Retinal pigment epithelial cell (primary cell): ENCODE measurements at places on chromosomes 6 and 20.

DNA sequence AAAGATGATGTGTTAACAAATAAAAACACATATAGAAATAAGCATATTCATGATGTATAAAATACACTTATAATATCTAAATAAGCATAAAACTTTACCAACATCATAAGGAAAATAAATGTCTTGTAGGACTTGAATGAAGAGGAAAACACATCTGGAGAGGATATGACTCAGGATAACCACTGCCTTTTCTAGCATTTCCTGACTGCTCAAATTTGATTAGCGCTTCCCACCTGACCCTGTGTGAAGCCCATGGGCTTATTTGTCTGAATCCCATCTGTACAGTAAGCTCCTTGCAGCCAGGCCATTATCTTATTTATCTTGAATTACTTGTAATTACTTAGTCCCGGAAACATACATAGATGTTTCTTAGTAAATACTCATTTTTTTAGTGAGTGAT lies 608.6 kb downstream of the COL12A1 start:
- DNase-seq: no peak

DNA sequence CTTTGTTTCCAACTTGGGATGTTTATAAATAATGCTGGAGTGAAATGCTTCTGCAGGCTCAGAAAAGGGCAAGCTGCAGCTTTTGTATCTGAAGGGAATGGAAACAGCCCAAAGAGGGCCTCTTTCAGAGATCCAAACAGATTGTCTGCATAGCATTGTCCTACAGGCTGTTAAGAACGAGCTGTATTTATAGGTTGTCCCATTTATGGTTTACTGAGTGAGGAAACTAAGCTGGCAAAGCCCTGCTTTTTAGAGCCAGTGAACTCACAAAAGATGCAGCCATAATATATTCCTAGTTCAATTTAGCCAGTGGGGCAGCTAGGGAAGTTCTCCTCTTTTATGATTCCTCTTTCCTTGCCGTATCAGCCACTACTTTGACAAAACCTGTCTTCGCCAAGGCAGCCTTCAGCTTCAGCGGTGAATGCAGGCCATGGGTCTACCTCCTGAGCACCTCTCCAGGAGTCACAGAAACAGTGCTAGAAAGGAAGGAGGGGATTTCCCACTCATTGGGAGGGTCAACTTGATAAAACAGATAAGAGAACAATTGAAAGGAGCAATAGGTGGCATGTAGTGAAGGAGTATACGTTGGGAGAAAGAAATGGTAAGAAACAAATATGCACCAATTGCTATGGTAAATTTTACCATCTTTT lies 15.0 kb downstream of the KIAA0319 start:
- no peak for DNase-seq

DNA sequence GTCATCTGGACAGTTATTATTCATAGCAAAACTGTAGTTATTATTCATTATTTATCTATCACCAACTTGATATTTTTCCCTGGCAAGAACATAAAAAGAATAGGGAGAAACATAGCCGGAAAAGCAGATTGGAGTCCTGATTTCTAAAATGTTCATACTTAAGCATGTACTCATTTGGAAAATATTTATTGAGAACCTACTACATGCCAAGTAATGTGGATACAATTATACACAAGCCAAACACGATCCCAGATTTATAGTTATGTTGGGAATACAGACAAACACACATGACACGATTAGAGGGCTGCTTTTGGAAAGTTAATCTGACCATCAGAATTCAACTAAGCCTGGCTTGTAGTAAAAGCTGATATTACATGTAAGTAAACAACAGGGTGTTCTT lies 30.7 kb downstream of the ARHGAP18 start:
- no peak for DNase-seq

DNA sequence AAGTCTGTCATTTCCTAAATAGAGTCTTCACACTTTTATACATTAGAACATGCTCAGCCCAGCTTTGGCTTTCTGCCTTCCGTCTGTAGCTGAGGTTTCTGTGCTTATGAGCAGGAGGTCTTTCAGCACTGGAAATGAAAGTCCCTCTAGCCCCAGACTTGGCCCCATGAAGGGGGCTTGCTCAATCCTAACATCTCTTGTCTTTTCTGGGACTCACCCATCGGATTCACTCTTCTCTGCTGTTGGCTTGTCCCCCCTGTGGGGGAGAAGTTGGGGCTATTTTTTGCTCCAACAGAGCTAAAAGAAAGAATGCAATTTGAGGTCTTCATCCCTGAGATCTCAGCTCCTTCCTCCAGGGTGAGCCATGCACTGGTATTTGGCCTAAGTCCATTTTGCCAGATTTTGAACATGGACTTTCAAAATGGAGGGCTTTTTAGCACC lies 177.7 kb downstream of the MRPL14 start:
- no peak for DNase-seq

DNA sequence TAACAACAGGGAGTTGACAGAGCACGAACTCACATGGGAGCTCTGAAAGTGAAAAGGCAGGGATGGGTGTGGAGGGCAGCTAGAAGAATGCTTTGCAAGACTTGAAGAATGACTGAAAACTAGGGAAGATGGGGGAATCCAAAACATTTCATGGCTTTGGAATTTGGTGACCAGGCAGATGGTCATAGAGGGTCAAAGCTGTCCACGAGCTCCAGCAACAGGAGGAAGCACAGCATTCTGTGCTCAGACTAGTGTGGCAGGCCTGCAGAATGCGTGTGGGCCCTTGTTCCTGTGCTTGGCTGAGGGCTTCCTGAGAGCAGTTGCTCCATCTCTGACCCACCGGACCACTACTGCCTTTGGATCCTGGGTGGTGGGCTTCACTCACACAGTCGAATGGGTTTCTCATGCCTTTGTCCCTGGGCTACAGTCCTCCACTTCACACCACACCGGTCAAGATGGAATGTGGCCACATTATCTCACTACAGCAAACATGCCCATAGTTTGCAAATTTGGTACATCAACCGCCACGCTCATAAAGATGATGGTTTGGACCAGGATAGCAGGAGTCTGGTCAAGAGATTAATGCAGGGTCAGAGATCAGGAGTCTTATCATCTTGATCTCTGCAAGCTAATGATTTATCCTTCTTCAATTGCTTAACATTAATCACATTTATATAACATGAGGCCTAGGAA lies 100.7 kb downstream of the SGK1 start:
- DNase-seq: no peak
